ENCODE measurements at places on chromosomes 11 and 22. TPM values are rescaled to one million over a fixed set of nuclear protein-coding genes. Genes with fewer than 3 reads are reported as not detected.

GRCh38 chr11:77619576-77620198, 17.9 kb downstream of the CLNS1A start:
- H3K27ac ChIP-seq = no peak overlapping the region
- H3K36me3 ChIP-seq = peaks cover 27% of the 10 kb centered on the region
- no peaks in the 10 kb centered on the region for H3K27me3 ChIP-seq
- DNase-seq = peak; percentile 19
- H3K4me3 ChIP-seq = no peak overlapping the region
- no peaks in the 10 kb centered on the region for H3K4me1 ChIP-seq

PLEKHB1 gene
- 4.5 TPM for total RNA-seq

SYTL2 gene
- total RNA-seq = 36.9 TPM

MYOD1 gene
- not detected for total RNA-seq

DNA sequence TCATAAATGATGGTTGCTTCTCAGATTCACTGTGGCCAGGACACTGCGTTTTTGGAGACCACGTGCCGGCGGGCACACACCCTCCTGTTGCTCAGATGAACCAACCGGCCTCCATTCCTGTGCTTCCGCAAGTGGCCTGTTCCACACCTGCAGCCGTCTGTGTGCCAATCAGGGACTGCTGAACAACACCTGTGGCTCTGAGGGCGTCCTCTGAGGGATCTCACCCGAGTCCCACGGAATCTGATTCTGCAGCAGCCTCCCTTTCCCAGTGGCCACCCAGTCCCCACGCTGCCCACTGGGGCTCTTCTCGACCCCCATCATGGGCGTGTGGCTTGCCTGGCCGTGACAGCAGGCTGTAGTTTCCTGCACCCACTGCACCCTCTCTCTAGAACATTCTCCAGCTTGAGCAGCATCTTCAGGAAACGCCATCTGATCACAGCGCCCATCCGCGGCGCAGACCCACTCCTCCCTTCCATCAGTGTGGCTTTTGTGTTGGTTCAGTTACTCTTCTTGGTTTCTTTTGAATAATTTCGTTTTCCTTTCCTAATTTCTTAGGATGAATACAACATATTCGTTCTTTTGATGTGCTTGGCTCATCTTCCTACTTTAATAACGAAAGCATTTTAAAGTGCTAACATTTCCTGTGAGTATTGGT, 100.3 kb upstream of the SLC22A12 start:
- no peak overlapping the region for H3K4me3 ChIP-seq
- H3K4me1 ChIP-seq = no peaks in the 10 kb centered on the region
- H3K27me3 ChIP-seq = peaks cover 26% of the 10 kb centered on the region

DNA sequence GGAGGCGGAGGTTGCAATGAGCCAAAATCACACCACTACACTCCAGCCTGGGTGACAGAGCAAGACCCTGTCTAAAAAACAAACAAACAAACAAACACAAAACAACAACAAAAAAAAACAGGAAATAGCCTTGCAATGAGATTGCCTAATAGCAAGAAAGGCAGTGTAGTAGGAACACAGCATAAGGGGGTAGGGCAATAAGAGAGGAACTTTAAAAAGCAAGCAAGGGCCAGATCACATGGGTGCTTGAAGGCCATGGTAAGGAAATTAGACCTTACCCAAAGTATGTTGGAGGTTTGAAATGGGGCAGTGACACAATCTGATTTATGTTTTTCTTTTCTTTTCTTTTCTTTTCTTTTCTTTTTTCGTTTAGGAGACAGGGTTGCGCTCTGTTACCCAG, 34.7 kb upstream of the NRIP3 start:
- H3K27me3 ChIP-seq = no peaks in the 10 kb centered on the region
- no peak overlapping the region for H3K4me3 ChIP-seq
- no peak for DNase-seq
- H3K27ac ChIP-seq = no peak overlapping the region
- no peaks in the 10 kb centered on the region for H3K4me1 ChIP-seq

DNA sequence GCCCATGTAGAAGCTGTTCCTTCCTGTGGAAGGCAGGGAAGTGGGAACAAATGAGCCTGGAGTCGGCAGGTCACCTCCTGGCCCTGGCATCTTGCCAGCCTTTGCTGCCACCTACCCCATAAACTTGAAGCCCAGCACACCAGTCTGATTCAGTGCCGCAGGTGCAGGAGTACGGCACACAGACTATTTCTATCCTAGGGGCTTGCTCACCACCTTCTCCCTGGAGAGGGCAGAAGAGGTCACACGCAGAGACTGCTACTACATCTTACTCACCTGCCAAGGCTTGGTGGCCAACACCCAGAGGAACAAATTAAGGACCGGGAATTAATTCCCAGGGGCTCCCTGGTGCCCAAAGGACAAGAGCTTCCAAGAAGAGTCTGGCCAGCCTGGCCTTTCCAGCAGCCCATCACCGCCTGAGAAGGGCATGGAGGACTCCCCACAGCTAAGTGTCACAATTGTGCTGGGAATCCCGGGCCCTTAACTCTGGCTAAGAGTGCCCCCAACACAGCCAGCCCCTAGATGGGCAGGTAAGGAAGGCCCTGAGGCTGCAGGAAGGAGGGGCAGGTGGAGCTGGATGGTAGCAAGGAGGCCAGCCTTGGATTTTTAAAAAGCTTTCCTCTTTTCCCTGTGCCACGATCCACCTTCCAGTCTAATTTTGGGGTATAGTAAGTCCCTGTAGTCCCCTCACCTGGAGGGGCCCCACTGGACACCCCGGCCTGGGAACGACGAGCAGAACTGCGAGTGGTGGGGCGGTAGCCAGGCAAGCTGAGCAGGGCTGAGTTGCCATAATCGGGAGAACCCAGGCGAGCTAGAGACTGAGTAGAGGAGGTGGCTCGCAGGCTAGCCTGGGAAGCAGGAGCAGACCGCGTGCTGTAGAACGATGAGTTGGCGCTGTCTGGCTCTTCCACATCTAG, 6.9 kb downstream of the IL18BP start:
- no peak overlapping the region for H3K4me3 ChIP-seq
- H3K4me1 ChIP-seq = no peaks in the 10 kb centered on the region
- no peak overlapping the region for H3K27ac ChIP-seq
- DNase-seq = no peak
- H3K27me3 ChIP-seq = no peaks in the 10 kb centered on the region

GRCh38 chr11:107653076-107653475, 58.8 kb downstream of the SLN start:
- no peaks in the 10 kb centered on the region for H3K4me1 ChIP-seq
- DNase-seq = no peak
- H3K36me3 ChIP-seq = no peaks in the 10 kb centered on the region
- H3K27ac ChIP-seq = no peak overlapping the region
- H3K27me3 ChIP-seq = no peaks in the 10 kb centered on the region

GRCh38 chr11:103963648-103964047, 72.8 kb upstream of the DDI1 start:
- no peak overlapping the region for H3K4me3 ChIP-seq
- no peaks in the 10 kb centered on the region for H3K27me3 ChIP-seq
- H3K4me1 ChIP-seq = peaks cover 13% of the 10 kb centered on the region
- no peak overlapping the region for H3K27ac ChIP-seq
- DNase-seq = peak; percentile 33
- no peaks in the 10 kb centered on the region for H3K36me3 ChIP-seq

- peak overlapping the region; percentile 33 for H3K4me3 ChIP-seq
- H3K36me3 ChIP-seq = no peaks in the 10 kb centered on the region
- peaks cover 3% of the 10 kb centered on the region for H3K4me1 ChIP-seq
- no peak overlapping the region for H3K27ac ChIP-seq
- peaks cover 27% of the 10 kb centered on the region for H3K27me3 ChIP-seq
Measured at GRCh38 chr11:72643547-72643946, 30.7 kb downstream of the PDE2A start.

B3GAT3 gene
- 54.5 TPM for total RNA-seq

DNA sequence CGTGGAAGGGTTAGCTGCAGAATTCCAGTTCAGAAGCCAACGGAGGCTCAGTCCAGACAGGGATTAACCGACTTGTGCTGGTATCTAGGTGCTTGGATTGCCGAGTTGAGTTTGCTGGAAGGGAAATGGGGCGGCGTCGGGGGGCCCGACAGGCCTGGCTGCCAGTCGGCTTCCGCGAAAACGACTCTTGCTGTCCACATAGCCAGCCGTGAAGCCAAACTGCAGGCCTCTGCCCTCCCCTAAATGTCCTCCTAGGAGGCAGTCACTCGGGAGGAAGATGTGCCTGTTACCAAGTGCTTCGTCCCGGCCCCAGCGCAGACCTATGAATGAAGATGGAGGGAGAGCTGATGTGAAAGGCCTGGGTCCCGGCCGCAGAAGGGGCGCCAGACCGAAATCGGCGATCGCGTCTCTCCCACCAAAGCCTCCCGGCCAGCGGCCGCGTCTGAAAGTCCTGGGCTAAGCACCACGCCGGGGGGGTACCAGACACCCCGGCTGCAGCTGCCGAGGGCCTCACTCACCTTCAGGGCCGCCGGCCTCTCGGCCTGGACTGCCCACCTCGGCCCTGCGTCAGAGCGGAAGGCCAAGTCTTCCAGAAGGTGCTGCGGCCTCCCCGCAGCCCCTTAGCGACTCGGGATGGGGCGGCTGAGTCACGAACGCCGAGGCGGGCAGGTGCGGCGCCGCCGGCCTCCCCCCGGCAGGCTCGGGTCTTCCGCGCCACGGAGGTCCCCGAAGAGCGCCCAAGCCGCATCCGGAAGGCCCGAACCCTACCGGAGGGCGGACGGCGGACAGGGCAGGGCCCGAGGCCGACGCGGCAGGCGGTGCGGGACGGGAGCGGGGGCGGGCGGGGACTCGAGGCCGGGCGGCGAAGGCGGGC, 7.5 kb downstream of the DPAGT1 start:
- H3K27ac ChIP-seq = peak overlapping the region; percentile 75
- H3K36me3 ChIP-seq = peaks cover 22% of the 10 kb centered on the region
- peak overlapping the region; percentile 79 for H3K4me3 ChIP-seq

OR52E2 gene
- not detected for total RNA-seq

DNA sequence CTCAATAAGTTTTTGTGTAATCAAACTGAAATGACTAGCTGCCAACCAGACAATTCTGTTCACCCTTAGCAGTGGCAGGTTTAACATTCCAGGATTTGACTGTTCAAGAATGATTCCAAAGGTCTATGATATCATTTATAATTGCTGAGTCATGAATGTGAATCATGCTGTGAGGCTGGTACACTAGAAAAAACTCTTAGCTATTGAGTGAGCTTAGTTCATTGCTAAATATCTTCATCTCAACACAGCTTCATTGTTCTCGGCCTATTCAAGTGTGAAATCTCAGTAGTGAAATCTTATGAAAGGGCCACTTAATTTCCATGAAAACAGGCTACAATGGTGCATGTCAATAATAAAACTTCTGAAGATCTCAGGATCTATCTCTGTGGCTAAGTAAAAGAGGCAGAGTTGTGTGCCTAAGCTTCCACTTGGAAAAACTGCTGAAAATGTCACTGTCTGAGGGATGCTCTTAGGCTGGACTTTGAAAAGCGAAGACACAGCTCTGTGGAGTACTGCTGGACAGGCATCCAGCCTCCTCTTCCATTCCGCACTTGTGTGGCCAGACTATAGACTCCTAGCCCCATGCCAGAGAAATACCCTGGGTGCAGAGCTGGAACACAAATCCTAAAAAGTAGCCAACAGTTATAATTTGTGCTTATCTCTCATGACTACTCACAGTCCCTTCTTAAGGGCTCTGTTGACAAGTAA, 12.8 kb downstream of the AQP11 start:
- no peaks in the 10 kb centered on the region for H3K27me3 ChIP-seq
- H3K4me3 ChIP-seq = no peak overlapping the region
- H3K4me1 ChIP-seq = peaks cover 16% of the 10 kb centered on the region
- H3K27ac ChIP-seq = peak overlapping the region; percentile 78

DNA sequence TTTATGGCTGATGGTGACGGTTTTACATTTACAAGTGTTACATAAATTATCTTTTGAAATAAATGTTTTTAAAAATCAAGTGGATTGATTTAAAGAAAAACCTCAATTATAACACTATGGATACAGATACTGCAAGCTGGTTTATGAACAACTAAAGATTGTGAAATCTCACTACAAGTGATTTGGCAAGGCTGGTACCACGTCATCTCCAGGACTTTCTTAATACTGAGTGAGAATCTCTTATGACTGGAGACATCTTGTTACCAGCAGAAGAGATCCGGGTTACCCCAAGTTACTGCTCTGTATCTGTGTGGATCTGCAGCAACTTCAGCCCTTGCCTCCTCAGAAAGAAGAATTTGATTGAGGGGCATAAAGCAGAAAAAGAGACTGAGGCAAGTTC, 452.9 kb downstream of the MN1 start:
- no peaks in the 10 kb centered on the region for H3K36me3 ChIP-seq
- no peak overlapping the region for H3K4me3 ChIP-seq
- no peak overlapping the region for H3K27ac ChIP-seq
- peaks cover 9% of the 10 kb centered on the region for H3K4me1 ChIP-seq

DNA sequence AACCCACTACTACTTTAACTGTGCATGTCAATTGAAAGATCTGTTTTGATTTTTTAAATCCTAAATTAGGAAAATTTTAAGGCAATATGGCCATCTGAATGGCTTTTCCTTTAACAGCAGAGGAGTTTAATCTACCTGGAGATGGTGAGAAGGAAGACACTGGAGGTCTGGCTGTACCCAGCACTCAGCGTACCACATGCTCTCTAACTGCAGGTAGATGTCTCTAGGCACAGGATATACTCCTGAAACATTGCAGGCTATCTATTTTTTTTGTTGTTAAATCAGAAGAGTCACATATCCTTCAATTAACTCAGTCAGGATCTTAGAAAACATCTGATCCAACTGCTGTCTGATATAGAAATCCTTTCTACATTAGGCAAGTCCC, 17.3 kb upstream of the CASTOR1 start:
- no peak overlapping the region for H3K4me3 ChIP-seq
- DNase-seq = no peak
- H3K27me3 ChIP-seq = no peaks in the 10 kb centered on the region
- H3K4me1 ChIP-seq = peaks cover 44% of the 10 kb centered on the region
- peaks cover 4% of the 10 kb centered on the region for H3K36me3 ChIP-seq

SDF2L1 gene
- 49.5 TPM for total RNA-seq

GRCh38 chr11:11965192-11965591, 43.2 kb downstream of the DKK3 start:
- H3K27ac ChIP-seq = no peak overlapping the region
- DNase-seq = no peak
- H3K4me1 ChIP-seq = peaks cover 10% of the 10 kb centered on the region
- no peak overlapping the region for H3K4me3 ChIP-seq
- peaks cover 16% of the 10 kb centered on the region for H3K36me3 ChIP-seq

DNA sequence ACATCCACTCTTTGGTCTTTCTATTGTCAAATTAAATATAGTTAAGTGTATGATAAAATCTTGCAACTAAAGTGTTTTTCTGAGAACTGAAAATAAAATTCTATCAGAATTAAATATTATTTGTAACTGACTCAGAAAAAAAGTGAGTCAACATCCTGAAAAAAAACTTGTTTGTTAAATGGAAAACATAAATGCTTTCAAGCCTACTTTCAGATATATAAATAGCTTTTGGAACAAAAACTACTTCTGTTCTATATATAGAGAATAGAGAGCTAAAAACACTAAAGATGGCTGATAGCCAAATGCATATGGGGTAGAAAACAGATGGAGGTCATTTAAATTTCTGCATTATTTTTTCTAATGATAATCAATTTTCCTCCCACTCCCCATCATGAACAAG, 61.8 kb downstream of the PIK3C2A start:
- no peak overlapping the region for H3K27ac ChIP-seq
- H3K27me3 ChIP-seq = no peaks in the 10 kb centered on the region
- no peaks in the 10 kb centered on the region for H3K4me1 ChIP-seq
- H3K4me3 ChIP-seq = no peak overlapping the region
- H3K36me3 ChIP-seq = peaks cover 17% of the 10 kb centered on the region

C11orf91 gene
- not detected for total RNA-seq

PSMA1 gene
- 164 TPM for total RNA-seq

- H3K27ac ChIP-seq = no peak overlapping the region
- DNase-seq = no peak
- no peaks in the 10 kb centered on the region for H3K36me3 ChIP-seq
- no peak overlapping the region for H3K4me3 ChIP-seq
Measured at GRCh38 chr11:90601261-90601660, 378.4 kb upstream of the CHORDC1 start.

CCT8L2 gene
- total RNA-seq = not detected

KDM2A gene
- total RNA-seq = 65.2 TPM

- peak overlapping the region; percentile 86 for H3K4me3 ChIP-seq
- no peaks in the 10 kb centered on the region for H3K27me3 ChIP-seq
- peak overlapping the region; percentile 86 for H3K27ac ChIP-seq
- H3K4me1 ChIP-seq = peaks cover 6% of the 10 kb centered on the region
Measured at GRCh38 chr11:9264316-9265210, 587 bp downstream of the DENND5A start.
